SK-N-DZ (cell line): ENCODE measurements at places on chromosomes 3 and 15.

- no peak for DNase-seq
Measured at GRCh38 chr15:75989045-75989444, 23.2 kb downstream of the NRG4 start.

DNA sequence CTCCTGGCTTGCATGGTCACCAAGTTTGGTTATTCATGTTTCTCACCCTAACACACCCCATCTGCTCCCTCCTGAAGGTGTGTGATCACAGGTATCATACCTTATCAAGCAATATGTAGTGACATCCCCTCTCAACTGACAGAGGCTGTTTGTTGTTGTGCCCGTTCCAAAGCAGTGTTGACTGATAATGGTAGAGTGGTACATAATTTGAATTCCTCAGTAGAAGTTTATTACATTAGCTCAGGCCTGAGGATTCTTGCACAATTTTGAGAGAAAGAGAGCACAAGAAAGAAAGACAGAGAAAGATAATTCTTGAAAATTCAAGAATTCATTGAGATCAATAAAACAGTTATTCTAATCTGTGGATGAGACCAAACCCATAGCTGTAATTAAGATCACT, 69.1 kb upstream of the SATB1 start:
- DNase-seq = no peak

GRCh38 chr3:149507491-149508324, 33.2 kb downstream of the TM4SF4 start:
- no peak for DNase-seq

GRCh38 chr3:14373753-14374376, 28.5 kb upstream of the SLC6A6 start:
- no peak for DNase-seq

- peak; percentile 86 for DNase-seq
Measured at GRCh38 chr3:39383045-39383880, at the start of gene SLC25A38. SLC25A38 (plus strand) TSS chr3:39383370; CDS start chr3:39383725, 355 bp downstream.

GRCh38 chr3:171982828-171983227, 56.5 kb upstream of the FNDC3B start:
- no peak for DNase-seq

DNA sequence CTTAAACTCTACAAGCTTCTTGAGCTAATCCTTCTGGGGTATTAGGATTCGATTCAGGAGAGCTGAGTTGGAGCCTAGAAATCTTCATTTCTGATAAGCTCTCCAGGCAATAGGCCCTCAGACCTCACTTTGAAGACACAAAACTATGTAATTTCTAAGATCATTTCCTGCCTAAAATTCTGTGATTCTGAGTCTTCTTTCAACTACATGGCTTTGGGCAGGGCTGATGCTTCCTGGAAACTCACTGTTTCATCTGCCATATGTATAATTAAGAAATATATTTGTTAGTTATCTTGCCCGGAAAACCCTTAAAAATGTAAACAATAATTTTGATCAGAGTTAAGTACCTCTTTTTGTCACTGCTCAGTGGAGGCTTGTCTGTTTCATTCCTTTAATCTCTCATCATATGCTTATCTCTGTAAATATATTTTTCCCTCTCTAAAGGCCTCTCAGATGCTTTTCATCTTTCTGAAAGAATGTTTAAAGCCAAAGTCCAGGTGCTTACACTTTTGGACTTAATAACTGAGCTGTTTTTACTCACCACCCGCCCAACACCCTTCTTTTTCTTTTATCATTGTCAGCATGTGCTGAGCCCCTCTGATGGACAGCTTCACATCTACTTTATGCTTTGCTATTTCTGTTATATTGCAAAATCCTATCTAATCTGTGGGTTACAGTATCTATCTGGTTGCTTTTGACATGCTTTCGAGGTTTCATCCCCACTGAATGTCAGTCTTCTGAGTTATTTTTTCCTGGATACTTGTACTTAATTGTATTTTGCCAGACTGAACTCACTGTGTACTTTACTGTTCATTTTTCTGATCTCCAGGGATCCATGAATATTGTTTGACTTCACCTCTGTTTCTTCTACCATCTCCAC, 38.2 kb downstream of the FILIP1L start:
- DNase-seq = no peak

DNA sequence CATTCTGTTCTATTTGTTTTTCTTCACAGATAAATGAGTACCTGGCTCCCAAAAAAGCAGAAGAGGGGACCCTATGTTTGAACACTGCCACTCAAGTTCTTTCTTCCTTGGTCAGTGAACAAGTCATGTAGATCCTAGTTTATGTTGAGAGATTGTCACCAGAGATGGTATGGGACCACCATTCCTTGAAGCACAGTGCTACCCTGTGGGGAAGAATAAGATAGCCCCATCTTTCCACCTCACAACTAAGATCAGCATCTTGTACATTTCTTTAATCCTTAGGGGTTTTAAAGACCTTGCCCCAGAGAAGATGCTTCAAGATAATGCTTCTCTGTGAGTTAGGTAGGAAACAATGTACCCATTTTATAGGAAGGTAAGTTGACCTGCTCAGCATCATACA, 233.5 kb upstream of the WNT5A start:
- peak; percentile 18 for DNase-seq

DNA sequence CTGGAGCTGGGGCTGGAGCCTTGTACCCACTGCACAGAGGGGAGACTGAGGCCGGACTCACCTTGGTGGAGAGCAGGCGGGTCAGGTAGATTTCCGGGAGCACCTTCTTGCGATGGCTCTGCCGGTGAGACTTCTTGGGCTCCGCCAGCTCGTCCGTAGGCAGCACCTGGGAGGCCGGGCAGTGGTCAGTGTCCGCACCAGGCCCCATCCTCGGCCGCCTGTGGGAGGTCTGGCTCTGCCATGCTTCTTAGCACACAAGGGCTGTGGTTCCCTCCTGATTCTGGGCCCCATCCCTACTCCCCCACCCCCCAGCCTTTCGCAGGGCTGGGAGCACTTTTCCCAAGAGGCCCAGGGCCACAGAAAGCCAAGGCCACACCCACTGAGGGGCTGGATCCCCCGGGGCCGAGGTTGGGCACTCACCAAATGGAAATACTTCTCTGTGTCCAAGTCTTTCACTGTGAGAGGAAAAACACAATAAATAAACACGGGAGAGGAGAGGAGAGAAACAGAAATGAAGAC, 17.4 kb downstream of the H1-8 start:
- DNase-seq = peak; percentile 41

DNA sequence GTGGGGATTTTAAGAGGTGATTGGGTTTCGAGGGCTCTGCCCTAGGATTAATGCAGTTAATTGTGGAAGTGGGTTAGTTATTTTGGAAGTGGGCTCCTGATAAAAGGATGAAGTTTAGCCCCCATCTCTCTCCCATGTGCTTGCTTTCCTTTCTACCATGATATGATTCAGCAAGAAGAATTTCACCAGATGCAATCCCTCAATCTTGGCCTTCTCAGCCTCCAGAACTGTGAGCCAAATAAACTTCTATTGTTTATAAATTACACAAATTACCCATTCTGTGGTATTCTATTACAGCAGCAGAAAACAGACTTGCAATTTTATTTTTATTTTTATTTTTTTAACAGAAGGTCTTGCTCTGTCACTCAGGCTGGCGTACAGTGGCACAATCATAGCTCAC, 27.3 kb upstream of the UBE2E1 start:
- no peak for DNase-seq

GRCh38 chr3:193028258-193028657, 110.6 kb upstream of the MB21D2 start:
- no peak for DNase-seq

GRCh38 chr3:22377421-22377820, 626.4 kb upstream of the ZNF385D start:
- DNase-seq = no peak
